ENCODE measurements at places on chromosomes 13 and 19.
A peak's percentile ranks its signal among the peaks of the same experiment; 100 is the strongest.

- DNase-seq = no peak
Observed at GRCh38 chr19:35445826-35446593, 2.0 kb upstream of the FFAR2 start.

GRCh38 chr19:38199340-38199739 is 24.7 kb downstream of the DPF1 start:
- no peak for DNase-seq

GRCh38 chr19:23823952-23824389 is 65.3 kb upstream of the ZNF681 start:
- no peak for DNase-seq

GRCh38 chr13:34469196-34469986 is 472.7 kb upstream of the NBEA start:
- no peak for DNase-seq

- peak; percentile 88 for DNase-seq
Observed at GRCh38 chr19:7505682-7506384, 10.1 kb upstream of the ZNF358 start.

DNA sequence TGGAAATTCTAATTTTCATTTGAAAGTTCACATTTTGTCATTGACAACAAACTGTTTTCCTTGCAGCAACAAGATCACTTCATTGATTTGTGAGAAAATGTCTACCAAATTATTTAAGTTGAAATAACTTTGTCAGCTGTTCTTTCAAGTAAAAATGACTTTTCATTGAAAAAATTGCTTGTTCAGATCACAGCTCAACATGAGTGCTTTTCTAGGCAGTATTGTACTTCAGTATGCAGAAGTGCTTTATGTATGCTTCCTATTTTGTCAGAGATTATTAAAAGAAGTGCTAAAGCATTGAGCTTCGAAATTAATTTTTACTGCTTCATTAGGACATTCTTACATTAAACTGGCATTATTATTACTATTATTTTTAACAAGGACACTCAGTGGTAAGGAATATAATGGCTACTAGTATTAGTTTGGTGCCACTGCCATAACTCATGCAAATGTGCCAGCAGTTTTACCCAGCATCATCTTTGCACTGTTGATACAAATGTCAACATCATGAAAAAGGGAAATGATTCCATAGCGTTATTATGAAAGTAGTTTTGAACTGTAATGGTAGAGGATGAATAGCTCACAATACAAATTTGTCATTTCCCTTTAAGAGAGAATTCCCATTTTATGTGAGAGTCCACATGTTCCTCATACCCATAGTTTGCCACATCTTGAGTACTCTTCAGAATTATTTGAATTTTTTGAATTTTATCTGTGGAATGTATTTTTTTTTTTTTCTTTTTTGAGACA is 2.6 kb downstream of the BRCA2 start:
- DNase-seq = no peak

DNA sequence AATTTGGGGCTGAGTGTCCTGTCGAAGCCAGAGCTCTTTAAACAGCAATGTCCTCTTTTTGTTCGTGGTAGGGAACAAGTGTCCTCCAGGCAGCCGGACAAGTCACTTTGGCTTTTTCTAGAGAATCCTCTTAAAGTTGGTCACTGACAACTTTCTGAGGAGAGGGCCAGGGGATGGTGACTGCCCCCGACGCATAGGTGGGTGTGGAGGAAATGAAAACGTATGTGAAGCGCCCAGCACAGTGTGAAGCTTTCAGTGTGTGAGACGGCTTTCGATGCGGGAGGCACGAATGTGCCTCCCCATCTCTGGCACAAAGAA is 45.8 kb upstream of the ZNF536 start:
- DNase-seq = no peak

DNA sequence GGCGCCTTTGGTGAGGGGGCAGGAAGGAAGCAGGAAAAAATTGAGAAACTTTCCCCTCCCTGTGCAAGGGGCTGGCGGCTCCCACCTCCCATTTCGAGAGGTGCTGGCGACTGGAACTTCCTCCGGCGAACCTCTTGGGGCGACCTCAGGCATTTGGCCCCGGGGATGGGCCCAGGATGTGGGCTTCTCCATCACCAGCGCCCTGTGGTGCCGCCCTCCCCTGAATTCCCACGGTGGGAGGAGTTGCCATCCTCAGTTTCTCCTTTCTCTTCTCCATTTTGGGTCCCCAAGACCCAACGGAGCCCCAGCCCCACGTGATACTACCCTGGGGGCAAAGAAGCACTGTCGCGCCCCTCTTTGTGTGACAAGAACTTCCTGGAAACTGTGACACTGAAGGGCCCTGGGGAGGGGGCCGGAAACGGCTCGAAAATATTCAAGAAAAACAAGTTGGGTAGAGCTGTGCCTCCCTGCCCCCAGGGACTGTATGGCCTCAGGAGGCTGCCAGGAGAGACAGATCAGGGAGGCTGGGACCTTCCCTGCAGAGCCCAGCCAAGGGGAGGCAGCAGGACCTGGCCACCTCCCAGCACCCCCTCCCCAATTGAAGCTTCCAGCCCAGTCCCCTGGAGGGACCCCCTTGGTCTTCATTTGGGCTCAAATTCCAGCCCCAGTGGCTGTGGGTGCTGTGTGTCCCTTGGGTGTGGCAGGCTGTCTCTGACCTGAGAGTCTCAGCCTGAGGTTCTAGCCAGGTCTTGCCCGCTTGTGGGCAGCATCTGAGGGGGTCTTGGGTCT is 16.2 kb upstream of the AP1M2 start:
- peak; percentile 19 for DNase-seq

- no peak for DNase-seq
Observed at GRCh38 chr13:34308725-34309124, 490.8 kb downstream of the RFC3 start.

GRCh38 chr13:48906200-48906599 is 69.5 kb upstream of the FNDC3A start:
- DNase-seq = no peak

GRCh38 chr13:101698400-101698799 is 245.9 kb downstream of the ITGBL1 start:
- DNase-seq = no peak

GRCh38 chr13:110618167-110618566 is 2.8 kb downstream of the NAXD start:
- no peak for DNase-seq

DNA sequence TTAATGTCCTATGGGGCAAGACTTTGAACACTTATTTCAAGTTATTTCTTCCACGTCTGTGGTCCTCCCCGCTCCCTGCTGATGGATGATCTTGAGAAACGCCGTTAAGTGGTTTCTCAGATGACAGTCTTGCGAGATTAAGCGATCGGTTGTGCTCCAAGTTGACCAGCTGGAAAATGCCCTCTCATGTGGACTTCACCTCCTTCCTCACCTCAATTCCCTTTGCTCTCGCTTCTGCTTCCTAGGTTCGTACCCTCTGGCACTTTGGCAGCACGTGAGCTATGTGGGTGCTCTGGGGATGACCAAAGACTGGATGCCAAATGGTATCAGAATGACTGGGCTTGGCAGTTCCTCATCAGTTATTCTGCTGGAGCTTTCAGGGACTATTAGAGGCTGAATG is 480.0 kb downstream of the ZNF536 start:
- DNase-seq = no peak

- DNase-seq = no peak
Observed at GRCh38 chr19:34428549-34429285, 536 bp downstream of the UBA2 start.

DNA sequence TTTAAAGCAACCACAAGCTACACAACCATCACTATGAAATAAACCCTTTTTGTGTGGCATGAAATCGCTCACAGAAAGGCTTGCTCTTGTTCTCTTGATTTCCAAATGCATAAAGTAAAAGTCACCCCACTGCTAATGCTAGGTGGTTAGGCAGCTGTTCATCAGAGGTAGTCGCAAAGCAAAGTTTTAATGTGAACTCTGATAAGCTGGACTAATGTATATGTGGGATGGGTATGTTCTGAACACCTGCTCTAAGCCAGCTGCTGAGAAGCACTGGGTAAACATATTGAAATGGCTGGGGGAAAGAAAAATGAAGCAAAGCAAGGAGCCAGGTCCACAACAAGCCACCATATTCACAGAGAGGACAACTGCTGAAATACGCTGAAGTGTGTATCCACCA is 142.3 kb downstream of the KLF12 start:
- DNase-seq = no peak

GRCh38 chr13:23790577-23791170 is 98.5 kb downstream of the MIPEP start:
- no peak for DNase-seq

DNA sequence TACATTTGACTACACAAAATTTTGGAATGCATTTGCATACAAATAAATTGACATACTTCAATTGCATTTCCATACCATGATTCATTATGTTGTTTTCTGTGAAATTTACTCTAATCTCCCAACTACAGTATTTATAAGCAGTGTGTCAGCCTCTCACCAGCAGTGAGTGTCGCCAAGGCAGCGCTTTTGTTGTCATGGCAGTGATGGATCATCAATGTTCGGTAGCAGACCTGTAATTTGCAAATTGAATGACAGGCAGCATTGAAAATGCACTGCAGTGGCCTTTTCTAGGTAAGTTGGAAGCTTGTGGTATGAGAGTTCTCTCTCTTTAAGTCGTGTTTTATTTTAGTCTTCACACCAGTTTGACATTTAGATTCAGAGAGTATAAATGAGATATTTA is 534.1 kb downstream of the PCDH17 start:
- DNase-seq = peak; percentile 12

GRCh38 chr19:42560731-42561130 is 32.5 kb upstream of the CEACAM1 start:
- DNase-seq = no peak

DNA sequence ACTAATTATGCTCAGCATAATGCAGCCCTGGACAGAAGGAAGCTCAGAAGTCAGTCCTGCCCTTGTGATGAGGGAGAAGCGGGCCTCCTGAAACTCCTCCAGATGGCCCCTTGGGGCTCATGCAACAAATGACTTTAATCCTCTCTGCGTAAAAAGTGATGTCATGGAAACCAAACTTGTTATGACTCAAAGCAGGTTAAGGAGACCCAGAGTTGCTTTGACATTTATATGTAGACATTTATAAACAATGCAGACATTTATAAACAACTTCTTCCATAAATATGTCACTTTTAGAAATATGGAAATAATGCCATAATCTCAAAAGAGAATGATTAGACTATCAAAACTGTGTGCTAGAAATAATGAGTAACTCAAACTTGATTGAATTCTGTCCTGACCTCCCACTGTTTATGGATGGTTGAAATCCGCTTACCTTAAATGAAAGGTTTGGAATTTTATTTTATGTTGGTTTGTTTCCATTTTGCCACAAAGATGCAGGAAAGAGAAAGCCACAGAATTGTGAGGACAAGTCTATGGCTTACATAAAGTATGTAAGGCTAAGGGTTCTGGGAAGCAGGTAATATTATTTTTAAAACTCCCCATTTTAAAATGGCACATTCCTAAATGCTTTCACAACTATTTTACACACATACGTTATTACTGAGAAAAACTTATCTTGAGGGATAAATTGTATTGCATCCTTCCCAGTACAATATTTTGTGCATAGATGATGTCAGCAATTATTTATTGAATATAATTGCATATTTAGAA is 73.7 kb downstream of the CYSLTR2 start:
- DNase-seq = peak; percentile 40

DNA sequence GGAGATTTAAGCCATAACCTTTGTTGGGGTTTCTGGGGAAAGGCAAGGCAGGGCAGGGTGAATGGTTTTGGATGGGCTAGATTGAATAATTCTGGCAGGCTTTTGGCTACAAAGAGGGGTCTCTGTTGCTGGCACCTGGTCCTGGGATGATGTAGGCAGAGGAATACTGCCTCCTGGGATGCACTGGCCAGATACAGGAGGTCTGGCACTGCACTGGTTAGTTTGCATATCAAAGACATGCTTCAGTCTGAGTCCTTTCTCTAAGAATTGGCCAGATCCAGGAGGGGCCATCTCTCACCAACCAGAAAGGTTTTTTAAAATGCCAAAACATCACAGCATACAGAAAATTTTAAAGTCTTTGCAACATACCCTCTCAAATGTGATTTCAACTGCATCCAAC is 8.0 kb upstream of the MEDAG start:
- no peak for DNase-seq

GRCh38 chr19:32614916-32615315 is 33.9 kb downstream of the PDCD5 start:
- no peak for DNase-seq

GRCh38 chr19:16252459-16253205 is 54.9 kb downstream of the AP1M1 start:
- DNase-seq = no peak

DNA sequence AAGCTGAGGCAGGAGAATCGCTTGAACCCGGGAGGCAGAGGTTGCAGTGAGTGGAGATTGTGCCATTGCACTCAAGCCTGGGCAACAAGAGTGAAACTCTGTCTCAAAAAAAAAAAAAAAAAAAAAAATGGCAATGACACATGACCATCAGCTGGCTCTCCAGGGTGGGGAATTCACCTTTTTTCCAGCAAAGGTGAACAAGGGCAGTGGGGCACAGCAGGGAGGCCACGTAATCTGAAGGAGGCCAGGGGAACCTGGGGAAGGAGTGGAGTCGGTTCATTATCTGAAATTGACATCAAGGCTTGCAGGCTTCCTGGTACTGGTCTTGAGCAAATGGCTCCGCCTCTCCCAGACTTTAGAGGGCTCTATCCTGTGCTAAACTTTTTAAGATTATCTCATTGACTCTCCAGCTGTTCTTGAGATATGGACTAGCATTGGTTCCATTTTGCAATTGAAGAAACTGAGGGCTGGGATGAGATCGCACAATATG is 28.1 kb downstream of the KEAP1 start:
- no peak for DNase-seq

DNA sequence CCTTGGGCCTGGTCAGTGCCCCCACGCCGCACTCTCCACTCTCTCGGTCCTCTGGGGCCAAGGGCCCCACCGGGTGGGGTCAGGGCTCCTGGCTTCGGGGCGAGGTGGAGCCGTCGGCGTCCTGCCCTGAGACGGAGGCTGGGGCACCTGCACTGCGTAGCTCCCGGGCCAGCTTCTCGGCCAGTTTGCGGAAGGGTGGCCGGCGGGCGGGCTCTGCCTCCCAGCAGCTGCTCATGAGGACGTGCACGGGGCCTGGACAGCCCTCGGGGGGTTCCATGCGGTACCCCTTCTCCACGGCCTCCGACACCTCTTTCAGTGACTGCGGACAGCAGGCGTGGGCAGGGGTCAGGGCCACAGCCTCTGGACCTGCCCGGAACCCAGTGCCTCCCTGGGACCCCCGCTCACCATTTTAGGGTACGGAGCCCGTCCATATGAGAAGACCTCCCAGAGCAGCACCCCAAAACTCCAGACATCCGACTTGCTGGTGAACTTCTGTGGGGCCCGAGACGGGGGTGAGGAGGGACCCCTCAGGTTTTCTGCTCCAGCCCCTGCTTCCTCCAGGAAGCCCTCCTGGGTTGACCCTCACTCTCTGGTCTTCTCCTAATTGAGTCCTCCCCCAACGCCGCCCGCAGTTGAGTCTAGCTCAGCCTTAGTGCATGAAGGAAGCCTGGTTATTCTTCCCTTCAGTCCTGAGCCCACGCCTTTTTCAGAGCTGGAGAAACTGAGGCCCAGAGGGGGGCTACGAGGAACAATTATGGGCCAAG is 6.3 kb upstream of the RAX2 start:
- DNase-seq = no peak

- no peak for DNase-seq
Observed at GRCh38 chr19:7145494-7145893, 76.0 kb downstream of the ZNF557 start.

DNA sequence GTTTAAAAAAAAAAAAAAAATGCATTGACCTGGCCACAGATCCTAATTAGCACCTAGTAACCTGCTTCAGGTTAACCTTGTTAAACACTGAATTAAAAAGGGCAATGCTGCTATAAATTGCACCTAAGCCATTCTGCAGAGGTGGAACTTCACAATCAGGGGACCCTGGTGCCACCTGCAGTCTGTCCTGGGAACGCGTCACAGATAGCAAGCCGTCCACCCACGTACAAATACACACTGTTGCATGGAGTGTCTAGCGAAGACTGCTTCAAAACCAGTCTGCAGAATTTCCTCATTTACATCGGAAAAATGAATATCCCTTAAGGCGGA is 169.3 kb downstream of the COL4A1 start:
- peak; percentile 23 for DNase-seq
